Immature natural killer cell (primary cell): ENCODE measurements at places on chromosomes 2 and 18.

DNA sequence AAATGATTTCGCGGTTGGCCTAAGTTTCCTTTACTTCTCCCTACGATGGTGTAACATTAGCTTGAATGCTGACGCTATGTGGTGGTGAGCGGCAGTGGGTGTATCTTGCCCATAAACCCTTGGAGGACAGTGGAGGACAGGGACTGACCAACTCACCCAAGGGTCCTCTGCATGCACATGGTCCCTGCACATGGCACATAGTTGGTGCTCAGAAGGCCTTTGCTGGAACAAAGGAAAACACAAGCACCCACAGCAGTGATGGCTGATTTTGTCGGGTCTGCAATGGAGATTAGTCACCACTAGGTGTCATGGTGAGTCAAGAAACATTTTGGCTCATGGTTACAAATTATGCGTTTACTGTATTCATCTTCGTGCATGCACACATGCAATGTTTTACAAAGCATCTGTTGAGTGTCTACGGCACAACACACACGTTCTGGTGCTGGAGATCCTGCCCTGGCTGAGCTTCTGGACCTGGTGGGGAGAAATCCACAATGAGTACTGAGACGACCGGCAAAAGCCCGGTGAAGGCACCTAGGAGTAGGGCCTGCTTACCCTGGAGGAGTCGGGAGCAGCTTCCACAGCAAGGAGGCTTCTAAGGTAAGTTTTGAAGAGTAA lies 44.0 kb downstream of the PDCL3 start:
- peak; percentile 38 for DNase-seq

GRCh38 chr2:146981921-146982320 lies 862.9 kb upstream of the ACVR2A start:
- DNase-seq, result no peak

DNA sequence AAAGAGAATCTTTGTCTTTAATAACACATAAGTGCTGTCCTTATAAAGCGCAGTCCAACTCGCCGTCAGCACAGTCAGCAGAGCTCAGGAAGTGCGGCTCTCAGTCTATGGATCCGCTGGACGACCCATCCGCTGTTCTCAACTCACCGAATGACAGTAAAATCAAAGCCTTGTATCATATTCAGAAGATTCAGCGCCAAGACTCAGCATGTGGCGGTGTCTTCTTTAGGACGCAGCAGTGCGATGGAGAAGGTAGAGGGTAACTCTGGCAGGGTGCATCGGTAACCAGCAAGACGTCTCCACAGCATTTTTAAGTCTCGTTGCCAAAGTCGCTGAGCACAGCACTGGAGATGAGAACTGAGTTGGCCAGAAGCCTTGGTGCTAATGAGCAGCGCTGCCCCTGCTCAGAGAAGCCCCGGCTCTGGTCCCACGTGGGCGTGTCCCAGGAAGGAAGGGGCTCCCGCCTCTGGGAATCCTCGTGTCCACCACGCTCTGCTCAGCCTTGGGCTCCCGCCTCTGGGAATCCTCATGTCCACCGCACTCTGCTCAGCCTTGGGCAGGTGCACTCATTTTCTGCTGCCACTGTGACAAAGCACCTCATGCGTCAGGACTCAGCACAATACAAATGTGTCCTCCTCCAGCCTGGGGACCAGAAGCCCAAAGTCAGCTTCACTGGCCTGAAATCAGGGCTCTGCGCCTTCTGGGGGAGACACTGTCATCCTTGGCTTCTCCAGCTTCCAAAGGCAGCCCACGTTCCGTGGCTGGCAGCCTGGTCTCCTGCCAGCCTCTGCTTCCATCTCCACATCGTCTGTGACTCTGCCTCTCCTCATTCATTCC lies 238.0 kb upstream of the SALL3 start:
- no peak for DNase-seq

DNA sequence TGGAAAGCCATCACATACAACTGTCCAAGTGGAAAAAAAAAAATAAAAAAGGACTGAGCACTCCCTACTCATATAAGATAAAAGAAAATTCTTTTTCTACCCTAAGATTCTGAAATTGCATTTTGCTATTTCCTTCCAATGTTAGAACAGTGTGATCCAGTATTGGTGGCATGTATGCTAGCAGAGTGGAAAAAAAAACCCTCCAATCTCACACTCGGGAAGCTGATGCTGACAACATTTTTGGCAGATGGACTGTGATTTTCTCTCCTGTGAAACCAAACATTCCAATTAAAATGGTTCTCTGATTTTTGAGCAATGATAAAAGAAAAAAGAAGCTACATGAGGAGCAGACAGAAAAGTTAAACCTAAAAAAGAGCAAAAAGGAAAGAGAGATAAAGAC lies 419.8 kb downstream of the DPP10 start:
- no peak for DNase-seq

DNA sequence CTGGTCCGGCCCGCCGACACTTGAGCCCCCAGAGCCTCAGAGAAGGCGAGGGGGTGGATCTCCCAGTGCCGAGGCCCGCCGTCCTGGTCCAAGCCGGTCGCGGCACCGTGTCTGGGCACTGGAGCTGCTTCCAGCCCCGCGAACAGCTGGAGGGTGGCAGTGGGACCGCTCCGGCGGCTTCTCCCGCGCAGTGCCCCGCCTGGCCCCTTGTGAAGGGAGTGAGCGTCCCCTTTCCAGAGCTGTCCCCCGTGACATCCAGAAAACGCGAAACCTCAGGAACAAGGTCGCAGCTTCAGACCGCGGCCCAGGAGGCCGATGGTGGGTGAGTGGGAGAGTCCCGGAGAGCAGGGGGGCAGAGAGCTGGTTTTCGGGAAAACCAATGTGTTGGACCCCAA lies 579 bp upstream of the EMX1 start:
- DNase-seq, result no peak

GRCh38 chr18:51192026-51192425 lies 5.5 kb downstream of the MEX3C start:
- no peak for DNase-seq

DNA sequence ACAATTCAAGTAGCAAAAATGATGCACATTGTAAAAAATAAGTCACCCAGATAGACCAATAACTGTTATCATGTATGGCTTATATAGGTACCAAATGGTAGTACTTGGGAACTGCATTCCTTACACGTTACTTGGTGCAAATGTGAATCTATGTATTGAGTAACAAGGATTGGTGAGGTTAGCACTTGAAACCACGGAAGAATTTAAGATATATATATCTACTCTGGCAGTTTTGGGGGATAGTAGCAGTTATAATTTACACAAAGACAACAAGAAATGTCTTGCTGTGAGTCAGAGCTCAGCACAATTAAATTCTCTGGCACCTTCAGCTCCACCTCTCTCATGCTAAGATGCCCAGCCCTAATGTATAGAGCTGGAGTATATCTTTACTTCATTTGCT lies 359.4 kb upstream of the RAB12 start:
- DNase-seq, result no peak

GRCh38 chr2:119723186-119723585 lies 36.5 kb upstream of the PTPN4 start:
- no peak for DNase-seq

DNA sequence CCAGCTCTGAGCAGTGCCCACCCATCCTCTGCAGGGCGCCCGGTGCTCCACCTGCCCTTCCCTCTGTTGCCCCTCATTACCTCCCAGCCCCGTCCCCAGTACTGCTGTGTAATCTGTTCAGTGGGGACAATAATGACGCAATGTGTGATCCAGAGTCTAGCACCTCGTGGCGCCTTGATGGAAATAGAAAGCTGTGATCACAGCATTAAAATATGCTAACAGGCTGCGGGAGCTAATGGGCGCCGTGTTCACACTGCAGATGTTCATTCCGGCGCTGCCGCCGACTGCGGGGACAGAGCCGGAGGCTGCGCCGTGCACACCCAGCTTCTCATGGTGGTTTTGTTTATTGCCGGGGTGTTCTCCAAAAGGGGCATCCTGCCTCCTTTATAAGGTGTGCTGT lies 235.2 kb downstream of the LDLRAD4 start:
- DNase-seq, result no peak

GRCh38 chr2:46356991-46357390 lies 59.8 kb downstream of the EPAS1 start:
- DNase-seq, result no peak

GRCh38 chr2:121530212-121530705 lies 421 bp upstream of the RNU4ATAC start:
- DNase-seq, result no peak

DNA sequence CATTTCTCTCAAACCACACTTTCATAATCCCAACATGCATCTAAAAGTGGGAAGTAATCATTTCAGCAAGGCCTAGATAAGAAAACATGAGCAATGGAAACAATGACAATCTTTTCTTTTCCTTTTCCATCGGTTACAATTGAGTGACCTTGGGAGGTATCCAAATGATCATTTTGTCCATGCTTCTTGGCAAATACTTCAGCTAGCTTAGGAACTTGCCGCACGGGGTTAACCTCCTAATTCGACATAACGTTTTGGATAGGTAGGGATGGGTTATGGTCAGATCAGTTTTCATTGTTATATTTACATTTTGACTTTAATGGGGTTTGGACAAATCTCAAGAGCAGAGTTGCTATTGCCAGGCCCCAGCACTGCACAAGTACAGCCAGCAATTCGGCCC lies 4.6 kb upstream of the PTPRM start:
- DNase-seq, result no peak

GRCh38 chr18:63161761-63162195 lies 157.8 kb downstream of the BCL2 start:
- peak; percentile 82 for DNase-seq

DNA sequence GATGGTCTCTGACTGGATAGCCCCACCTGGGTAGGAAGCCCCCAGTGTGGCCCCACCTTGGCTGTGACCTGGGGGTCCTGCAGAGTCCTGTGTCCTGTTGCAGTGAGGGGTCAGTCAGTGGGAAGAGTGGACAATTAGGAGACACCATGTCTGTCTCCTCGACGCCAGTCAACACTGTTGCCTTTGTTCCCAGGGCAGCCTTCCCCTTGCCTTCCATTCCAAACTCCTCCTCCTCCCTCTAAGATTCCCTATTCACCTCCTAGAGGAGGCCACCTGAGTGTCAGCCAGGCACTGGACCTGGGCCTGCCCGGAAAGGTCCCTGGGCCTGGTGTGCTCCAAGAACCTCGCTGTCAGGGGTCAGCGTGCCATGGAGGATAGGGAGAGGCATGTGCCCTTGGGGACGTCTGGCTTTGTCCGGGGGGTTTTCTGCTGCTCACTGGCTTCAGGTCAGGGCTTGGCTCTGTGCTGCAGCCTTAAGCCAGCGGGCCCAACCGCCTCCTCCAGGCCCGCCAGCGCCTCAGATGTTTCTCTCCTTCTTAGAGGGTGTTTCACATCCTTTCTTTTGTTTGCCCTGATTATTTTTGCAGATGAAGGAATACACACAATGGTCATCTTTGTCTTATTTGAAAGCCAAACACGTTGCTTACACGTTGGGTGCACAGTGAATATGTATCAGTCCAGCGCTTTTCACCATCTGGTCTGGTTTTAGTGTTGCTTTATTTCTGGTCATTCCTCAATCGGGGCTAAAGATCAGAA lies 68.9 kb downstream of the HPCAL1 start:
- DNase-seq, result no peak

GRCh38 chr2:235897992-235898391 lies 270.2 kb downstream of the GBX2 start:
- DNase-seq, result no peak

GRCh38 chr2:136251197-136251884 lies 133.4 kb upstream of the CXCR4 start:
- DNase-seq, result no peak

DNA sequence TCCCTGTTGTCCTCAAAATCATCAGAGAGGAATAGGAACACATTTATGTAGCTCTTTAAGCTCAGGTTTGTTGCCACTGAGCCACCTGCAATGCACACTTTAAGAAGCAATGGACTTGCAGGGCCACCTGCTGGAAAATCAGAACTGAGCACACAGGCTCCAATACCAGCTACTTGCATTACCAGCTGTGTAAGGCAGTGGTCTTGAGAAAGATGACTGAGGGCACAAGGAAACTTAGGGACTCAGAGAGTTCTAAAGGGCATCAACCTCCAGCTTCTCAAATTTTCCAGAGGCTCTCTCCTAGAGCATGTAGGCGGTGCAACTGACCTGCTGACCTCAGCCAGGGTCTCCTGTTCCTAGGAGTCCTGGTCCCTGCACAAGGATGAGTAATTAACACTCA lies 2.5 kb upstream of the CNDP2 start:
- peak; percentile 38 for DNase-seq

DNA sequence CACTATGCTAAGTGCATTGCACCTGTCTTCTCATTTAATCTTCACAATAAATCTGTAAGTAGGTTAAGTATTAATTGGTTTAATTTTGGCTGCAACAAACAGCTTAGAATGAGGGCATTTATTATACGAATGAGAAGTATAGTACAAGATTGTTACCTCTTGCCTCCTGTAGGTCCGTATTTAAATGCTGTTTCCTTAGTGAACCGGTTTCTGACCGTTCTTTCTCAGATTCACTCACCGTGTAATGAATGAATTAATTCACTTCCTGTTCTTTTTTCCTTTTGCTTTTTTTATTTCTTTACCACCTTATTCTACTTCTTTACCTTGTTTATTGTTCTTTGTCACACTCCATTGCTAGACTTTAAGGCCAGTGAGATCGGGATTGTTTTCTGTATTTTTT lies 153.8 kb upstream of the RASGRP3 start:
- DNase-seq, result no peak

- no peak for DNase-seq
Measured at GRCh38 chr18:46293742-46294181, 189.6 kb downstream of the HAUS1 start.

DNA sequence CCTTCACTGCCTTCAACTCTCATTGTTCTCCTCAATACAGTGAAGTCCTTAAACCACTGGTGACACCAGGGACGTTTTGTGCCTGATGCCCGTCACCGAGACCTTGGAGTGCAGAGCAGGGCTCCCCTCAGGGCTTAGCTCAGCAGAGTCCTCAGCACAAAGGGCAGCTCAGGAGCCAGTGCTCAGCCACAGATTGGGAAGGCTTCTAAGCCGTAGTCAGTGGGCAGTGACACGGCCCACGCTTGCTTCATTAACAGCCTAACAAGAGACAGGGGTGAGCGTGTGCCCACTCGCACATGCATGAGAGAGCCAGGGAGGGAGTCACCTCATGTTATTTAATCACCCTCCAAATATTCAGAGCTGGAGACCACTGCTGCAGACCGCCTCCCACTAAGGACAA lies 137.5 kb downstream of the SH3RF3 start:
- DNase-seq, result no peak

DNA sequence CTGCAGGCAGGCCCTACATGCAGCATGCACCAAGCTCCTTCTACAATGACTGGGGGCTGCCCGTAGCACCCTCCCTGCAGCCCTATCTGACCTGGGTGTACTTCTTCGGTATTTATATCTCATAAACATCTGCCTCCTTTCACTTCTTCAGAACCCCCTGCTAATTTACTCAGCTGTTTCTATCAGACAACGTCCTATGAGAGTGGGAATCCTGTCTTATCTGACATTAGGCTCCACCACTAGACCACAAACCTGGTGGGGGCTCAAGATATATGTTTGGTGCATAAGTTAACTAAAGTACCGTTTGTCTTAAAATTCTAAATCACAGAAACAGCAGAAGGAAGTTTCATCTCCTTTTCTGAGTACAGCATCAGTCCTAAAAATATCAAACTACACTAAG lies 10.6 kb downstream of the HSBP1L1 start:
- DNase-seq, result no peak

DNA sequence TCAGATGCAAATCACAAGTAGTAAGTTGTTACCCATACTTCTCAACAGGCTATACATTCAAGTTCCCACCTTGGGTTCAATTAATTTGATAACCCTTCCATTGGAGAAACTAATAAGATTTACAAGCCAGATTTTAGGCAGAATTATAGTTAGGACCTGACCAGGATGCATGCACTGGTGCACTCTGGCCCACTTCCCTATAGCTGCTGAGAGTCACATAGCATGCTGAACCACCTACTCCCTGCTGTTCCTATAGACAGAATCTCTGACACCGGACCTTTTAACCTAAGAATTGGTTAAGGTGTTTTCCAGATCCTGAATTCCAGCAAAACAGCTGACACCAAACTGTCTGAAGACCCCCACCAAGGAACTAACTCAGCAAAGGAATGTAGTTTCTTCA lies 26.2 kb downstream of the FAM210A start:
- no peak for DNase-seq
